ENCODE measurements at places on chromosomes 7 and 10.

DNA sequence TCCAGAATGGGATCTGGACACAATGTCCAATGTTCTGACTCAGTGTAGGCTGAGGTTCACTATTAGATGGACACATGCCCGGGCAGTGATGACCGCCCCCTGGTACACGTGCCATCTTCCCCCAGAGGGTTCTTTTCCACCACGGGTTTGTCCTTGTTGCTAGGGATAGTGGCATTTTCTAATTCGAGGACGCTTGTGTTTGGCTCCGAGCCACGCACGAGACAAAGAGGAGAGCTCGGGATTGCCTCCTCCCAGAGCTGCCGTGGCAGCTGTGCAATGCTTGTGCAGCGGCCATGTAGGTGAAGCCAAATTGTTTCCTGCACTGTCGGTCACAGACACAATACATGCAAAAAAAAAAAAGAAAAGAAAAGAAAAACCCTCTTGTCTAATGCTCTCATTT, 207.5 kb downstream of the PAXIP1 start:
- DNase-seq: no peak

GRCh38 chr10:22054961-22055360, 51.4 kb upstream of the DNAJC1 start:
- DNase-seq: no peak

DNA sequence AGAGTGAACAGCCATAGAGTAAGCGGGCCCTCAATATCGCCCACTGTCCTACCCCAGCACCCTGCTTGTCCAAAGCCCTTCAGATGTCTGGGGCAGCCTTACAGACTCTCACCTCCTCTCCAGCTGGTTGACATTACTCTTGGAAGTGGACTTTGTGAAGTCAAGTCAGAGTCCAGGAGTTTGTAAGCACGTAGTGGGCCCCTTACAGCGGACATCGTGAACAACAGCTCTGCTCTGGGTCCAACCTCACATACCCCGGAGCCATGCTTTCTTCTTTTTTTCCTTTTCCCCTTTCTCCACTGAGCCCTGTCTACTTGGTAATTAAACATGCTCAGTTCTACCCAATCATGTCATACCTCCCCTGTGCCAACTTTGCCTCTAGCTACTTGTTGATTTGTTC, 17.5 kb downstream of the HNRNPF start:
- no peak for DNase-seq

DNA sequence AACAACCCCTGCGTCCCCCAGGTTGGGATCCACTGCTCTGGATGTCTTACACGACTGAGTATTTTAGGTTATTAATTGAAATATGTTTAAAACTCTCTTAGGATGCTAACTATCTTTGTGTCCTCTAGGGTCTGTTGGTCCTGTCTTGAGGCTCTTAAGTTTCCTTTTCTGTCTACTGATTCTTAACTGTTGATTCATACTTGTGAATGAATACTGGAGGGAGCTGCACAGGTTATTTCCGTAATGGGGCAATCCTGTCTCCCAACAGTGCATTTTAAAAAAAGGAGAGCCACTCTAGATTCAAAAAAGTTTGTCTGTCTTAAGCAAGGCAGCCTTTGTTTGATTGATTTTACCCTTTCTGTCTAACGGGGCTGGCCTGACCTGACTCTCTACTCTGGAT, 237.6 kb upstream of the POM121L12 start:
- no peak for DNase-seq

DNA sequence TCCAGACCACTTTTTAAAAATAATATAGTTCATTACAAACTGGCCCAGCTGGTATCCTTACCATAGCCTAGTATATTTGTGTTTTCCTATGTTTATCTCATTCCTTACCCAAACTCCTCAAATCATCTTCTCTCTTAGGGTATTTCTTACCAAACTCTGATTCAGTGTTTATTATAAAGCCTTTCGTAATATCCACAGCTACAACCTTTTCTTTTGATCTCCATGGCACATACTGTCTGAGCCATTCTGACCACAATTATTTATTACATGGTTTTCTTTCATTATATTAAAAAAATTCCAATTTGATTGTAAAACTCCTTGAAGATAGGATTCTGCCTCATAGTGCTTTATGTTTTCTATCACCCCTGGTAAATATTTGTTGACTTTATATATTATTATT, 94.2 kb downstream of the LRMDA start:
- no peak for DNase-seq

DNA sequence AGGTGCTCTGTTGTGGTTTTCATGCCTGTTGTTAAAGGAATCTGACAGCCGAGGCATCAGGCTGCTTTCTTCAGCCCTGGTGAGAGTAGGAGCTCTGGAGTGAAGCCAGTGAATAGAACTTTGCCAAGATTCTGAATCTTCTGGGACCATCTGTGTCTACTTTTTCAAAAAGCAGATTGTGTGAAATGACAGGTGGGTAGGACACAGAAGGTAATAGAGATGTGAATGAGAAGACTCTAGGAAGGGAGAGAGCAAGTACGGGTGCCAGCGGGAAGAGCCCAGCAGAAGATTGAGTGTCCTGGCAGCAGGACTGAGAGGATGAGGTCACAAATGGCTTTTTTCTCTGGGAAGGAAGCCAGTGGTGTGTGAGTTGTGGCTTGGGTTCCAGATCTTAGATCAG, 429.2 kb downstream of the SDK1 start:
- DNase-seq: no peak

DNA sequence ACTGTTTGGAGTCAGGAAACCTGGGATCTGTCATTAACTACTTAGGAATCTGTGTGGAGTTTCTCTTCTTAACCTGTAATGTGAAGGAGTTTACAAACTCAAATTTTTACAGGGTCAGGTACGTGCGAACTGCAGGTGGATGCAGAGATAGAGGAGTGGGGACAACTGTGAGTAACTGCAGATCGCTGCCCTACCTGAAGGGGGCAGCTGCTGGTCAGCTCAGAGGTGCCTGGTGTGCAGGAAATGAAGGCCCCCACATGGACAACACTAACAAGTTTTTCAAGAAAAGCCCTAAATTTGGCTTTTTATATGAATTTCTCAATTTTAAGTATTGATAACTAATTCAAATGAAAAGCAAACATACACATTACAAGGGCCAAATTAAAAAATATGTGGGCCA, 380.0 kb downstream of the REEP3 start:
- no peak for DNase-seq

DNA sequence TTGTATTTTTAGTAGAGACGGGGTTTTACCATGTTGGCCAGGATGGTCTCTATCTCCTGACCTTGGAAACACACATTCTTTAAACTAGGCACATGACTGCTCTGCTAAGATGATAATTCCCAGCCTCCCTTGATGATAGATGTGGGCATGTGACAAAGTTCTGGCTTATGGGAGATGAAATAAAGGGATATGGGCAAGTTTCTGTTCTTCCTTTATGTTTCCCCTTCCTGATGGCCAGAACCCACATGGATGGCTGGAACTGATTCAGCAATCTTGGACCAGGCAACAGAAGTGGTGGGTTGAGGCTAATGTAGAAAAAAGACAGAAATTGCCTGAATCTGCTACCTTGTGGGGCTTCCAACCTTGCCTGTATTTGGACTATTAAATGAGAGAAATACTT, 60.7 kb upstream of the NRP1 start:
- no peak for DNase-seq

- DNase-seq: no peak
Observed at GRCh38 chr10:76543655-76544054, 1094.0 kb downstream of the KCNMA1 start.

GRCh38 chr7:52584041-52584440, 451.4 kb upstream of the POM121L12 start:
- no peak for DNase-seq

DNA sequence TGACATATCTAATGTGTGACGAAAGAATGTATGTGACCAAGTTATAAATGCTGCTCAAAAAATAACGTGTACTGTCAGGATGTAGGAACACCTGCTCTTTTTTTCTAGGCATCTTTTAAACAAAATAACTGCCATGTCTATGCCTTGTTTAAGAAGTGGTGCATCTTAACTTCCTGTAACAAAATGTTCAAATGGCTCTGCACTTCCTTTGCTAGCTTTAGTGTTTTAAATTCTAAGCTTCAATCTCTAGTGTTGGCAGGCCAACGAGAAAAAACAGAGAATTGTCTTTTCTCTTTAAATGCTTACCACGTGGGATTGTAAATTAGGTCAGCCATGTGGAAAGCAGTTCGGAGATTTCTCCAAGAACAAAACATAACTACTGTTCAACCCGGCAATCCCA, 14.6 kb upstream of the PDSS1 start:
- no peak for DNase-seq
